A549 treated with DMSO at 1 μM for 4 hours (cell line): ENCODE measurements at places on chromosomes 5 and 9. TPM values are rescaled to one million over a fixed set of nuclear protein-coding genes. Genes with fewer than 3 reads are reported as not detected.

PCDHA10 gene
- total RNA-seq: 0.01 to 0.06 TPM (median 0.01 TPM) in 4 of 5 replicates, not detected in the other

PIGO gene
- 45.3 to 52.5 TPM (median 50.2 TPM) in 5 replicates for total RNA-seq

CD180 gene
- not detected in 5 replicates for total RNA-seq

SVEP1 gene
- total RNA-seq: 1.4 to 1.9 TPM (median 1.8 TPM) in 5 replicates

GRIA1 gene
- total RNA-seq: 0.02 TPM in 1 of 5 replicates, not detected in the others

FIBCD1 gene
- total RNA-seq: 7.5 to 14.4 TPM (median 11.3 TPM) in 5 replicates

FOXD1 gene
- total RNA-seq: 16.1 to 22.6 TPM (median 18.1 TPM) in 5 replicates

IRX2 gene
- total RNA-seq: 1.1 to 1.7 TPM (median 1.4 TPM) in 5 replicates

COQ4 gene
- total RNA-seq: 51.3 to 61.8 TPM (median 57.5 TPM) in 5 replicates

TMEM38B gene
- total RNA-seq: 13.9 to 19.4 TPM (median 18.1 TPM) in 5 replicates

HAVCR2 gene
- 0.23 to 0.63 TPM (median 0.40 TPM) in 5 replicates for total RNA-seq

MLANA gene
- total RNA-seq: not detected in 5 replicates

CARD9 gene
- total RNA-seq: 0.64 to 2.6 TPM (median 1.1 TPM) in 5 replicates

FOXD4L6 gene
- total RNA-seq: 0.15 TPM in 1 of 5 replicates, not detected in the others

MARCOL gene
- total RNA-seq: not detected in 5 replicates
